ENCODE measurements at places on chromosomes 7 and 10.

DNA sequence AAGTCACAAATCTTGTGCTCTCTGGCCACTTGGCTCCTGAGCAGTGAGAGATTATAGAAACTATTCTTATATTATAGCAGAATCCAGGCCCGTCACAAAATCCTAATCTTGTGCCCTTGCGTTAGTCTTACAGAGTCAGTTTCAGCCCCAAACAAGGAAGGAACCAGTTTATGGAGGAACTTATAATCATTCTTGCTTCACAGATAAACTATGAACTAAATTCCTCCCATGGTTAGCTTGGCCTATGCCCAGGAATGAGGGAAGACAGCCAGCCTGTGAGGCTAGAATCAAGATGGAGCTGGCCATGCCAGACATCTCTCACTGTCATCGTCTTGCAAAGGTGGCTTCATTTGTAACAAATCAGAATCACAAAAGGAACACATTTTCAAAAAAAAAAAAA is 199.7 kb upstream of the PITRM1 start:
- no peak for DNase-seq

- DNase-seq, result no peak
These were observed 65.0 kb downstream of the POU6F2 start for GRCh38 chr7:39042670-39043069.

GRCh38 chr10:50244201-50244600 is 7.1 kb downstream of the ASAH2 start:
- DNase-seq, result no peak

DNA sequence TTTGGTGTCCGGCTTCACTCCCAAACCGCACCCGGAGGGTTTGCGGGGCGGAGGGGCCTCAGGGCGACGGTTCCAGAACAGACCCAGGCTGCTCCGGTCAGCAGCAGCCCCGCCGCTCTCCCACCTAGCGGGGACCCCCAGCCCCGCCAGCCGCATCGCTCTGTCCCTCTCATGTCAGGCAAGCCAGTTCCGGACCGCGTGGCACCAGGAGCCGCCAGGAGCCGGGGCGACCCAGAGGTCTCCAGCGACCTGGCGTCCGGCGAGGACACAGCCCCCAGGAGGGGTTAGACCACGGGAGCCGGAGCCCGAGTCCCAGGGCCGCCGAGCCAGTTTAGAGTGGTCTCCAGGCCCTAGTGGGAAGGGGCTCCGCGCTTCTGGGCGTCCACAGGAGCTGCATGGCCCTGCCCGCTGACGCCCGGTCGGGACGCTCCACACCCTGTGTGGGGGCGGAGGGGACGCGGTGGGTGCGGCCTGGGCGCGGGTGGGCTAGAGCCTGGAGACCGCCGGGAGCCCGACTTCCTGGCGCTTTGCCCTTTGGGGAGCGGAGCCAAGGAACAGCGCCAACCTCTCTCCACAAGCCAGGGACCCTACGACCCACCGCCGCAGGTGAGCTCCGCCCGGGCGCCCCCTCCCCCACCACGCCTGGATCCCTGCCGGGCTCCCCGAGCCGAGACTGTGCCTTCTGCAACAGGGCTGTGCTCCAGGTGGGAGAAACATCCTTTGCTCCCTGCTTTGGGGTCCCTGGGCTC is 43.4 kb downstream of the ZNF117 start:
- DNase-seq, result no peak

DNA sequence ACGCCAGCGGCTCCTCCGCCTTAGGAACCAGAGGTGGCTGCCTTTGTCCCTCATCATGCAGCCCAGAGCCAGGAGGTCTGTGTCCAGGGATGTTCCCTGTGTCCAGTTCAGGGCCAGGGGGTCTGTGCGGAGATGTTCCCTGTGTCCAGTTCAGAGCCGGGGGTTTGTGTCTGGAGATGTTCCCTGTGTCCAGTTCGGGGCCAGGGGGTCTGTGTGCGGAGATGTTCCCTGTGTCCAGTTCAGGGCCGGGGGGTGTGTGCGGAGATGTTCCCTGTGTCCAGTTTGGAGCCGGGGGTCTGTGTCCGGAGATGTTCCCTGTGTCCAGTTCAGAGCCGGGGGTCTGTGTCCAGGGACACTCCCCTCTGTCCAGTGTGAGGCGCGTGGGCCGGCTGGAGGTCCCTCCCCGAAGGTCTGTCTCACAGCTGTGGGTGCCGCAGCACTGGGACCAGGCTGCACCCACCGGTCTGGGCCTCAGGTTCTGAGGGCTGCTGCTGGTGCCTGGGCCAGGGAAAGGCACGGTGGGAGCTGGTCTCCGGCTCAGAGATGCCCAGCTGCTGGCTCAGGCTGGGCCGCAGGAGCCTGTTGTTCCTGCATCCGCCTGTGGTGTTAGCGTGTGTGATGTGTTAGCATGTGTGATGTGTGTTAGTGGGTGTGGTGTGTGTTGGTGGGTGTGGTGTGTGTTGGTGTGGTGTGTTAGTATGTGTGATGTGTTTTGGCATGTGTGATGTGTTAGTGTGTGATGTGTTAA is 67.9 kb upstream of the CFAP46 start:
- no peak for DNase-seq

DNA sequence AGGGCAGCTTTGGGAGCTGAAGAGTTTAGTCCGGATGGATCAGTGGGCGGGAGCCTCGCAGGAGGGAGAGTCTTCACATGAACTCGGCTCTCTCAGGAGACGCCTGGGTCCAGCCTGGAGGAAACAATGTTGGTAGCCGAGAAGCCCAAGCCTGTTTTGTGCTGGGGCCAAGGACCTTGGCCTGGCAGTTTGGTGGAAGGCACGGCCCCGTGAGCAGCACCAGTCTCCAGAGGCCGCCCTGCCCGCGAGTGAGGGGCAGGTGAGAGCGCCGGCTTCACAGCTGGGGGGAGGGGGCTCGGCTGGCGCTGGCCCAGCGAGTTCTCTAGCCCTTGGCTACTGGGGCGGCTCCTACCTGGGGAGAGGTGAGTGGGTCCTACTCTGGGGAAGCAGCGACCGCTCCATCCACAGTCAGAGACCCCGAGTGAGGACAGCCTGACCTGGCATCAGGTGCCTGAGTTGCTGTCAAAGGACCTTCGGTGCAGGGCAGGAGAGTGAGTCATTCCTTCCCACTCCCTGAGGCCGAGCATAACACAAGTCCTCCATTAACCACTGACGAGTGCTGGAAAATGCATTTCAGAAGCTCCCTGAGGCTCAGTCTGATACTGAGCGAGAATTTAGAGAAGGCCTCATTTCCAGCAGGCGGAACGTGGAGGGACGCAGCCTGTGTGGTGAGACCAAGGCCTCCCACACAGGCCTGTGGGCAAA is 89.3 kb upstream of the DIP2C start:
- no peak for DNase-seq

- no peak for DNase-seq
These were observed 262.7 kb downstream of the CELF2 start for GRCh38 chr10:11280187-11280932.

- no peak for DNase-seq
These were observed 5.9 kb upstream of the BHLHA15 start for GRCh38 chr7:98205162-98205845.

DNA sequence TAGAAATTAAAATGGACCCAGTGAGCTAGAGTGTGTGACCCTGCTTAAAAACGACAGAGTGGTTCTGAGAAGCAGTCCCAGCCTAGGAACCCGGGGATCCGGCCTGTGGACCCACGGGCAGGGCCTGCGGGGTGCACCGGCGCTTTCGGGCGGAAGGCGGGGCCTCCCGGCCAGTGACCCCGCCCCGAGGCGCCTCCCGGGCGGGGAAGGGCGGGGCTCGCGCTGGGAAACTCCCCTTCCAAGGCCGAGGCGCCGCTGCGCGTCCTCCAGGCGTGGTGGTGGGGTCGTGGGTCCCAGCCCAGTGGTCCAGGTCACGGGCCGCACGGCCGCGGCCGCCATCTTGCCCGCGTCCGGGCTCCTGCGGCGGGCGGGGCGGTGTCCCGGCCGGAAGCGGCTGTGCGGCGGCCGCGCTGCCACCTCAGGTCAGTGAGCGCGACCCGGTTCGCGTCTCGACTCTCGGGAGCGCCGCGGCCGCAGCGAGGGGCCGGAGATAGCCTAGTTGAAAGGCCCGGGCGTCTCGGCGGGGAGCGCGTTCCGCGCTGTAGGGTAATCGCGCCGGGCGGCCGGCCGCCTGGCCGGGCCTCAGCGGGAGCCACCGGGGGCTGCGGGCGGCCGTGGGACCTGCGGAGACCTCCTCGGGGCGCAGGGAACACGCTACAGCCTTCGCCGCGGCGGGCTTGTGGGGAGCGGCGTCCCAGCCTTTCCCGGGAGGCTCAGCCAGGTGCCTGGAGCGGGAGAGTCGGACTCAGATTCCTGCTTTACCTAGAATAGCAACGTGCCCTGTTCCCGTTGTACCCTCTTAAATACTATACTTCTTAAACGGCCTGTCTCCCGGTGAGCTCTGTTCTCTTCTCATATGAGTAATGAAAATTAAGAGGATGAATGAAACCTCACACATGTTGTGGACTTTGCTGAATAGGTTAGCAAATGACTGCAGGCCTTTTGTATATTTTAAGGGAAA is at the start of gene MIOS:
TSS of gene MIOS (plus strand) at position 234 of the 961 bp plus-strand sequence. CDS start 5,592 bp downstream, outside the sequence.
- DNase-seq, result peak; percentile 74

DNA sequence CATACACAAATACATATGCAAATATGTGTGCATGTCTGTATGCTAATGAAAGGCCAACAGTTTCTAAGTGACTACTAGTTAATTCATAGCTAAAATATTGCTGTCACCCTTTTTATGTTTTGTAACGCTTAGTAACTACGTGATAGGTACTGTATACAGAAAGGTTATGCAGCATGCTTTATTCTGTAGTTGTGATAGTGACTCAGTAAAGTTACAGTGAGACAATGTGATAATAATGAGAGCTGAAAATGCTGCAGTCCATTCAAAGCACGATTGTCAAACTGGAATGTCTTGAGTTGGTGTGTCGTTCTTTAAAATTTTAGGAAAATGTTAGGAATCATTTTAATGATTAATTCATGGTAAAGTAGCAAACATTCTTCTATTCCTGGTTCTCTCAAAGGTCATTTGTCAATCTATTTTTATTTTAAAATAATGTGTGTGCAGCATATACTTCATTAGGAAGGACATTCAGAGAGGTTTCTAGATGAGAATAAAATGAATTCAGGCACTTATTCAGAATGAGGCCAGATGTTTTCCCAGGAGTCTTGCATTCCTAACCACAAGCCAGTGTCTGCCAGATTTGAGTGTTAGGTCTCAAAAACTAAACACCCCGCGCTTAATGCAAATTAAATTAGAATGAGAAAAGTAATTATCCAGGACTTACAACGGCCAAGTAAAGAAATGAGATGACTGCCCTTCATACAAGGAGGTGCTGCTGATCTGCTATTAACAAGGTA is 408.8 kb upstream of the FZD8 start:
- no peak for DNase-seq

DNA sequence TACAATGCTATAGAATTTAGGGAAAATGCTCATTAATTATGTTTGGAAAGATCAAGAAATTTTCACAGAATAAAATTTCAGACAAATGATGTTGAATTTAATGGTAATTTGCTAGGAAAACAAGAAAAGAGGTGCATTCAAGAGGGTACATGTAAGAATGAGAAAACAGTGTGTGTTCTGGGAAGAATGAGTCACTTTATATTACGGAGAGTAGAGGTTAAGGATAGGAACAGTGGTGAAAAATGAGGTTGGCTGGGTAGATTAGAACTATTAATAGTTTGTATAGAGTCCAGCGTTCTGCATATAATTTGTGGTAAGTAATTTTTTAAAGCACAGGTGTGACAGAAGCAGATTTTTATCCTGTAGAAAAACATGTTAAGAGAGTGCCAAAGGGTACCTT is 336.7 kb upstream of the MBL2 start:
- DNase-seq, result no peak

- no peak for DNase-seq
These were observed 140.8 kb downstream of the GLCCI1 start for GRCh38 chr7:8109196-8110022.

GRCh38 chr7:23184709-23185359 is 3.0 kb downstream of the NUP42 start:
- DNase-seq, result no peak

GRCh38 chr7:45417268-45417667 is 156.9 kb upstream of the ADCY1 start:
- DNase-seq, result no peak

GRCh38 chr7:16189026-16189715 is 232.2 kb downstream of the CRPPA start:
- no peak for DNase-seq

- no peak for DNase-seq
These were observed at the start of gene VSTM2A for GRCh38 chr7:54541669-54542625. Gene VSTM2A, plus strand, starts transcription at chr7:54542375. Its CDS starts 356 bp downstream, at chr7:54542731.

GRCh38 chr7:130071701-130072622 is 1.6 kb downstream of the KLHDC10 start:
- DNase-seq, result peak; percentile 14

Measured in activated T-cell treated with anti-CD3 and anti-CD28 coated beads for 1 hour (primary cell).